ENCODE measurements at places on chromosomes 13 and 19.

GRCh38 chr13:73481886-73482445 is 423.2 kb downstream of the KLF5 start:
- no peak for DNase-seq

DNA sequence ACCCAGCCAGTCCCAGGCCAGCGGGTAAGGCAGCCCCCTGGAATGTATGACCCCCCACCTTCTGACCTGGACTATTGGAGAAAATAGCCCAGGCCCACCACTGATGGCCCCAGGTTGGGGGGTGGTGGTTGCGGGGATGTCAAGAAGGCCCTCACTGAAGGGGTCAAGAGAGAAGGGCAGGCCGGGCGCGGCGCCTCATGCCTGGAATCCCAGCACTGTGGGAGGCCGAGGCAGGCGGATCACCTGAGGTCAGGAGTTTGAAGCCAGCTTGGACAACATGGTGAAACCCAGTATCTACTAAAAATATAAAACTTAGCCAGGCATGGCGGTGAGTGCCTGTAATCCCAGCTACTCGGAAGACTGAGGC is 1.5 kb upstream of the ADAMTSL5 start:
- DNase-seq, result no peak

GRCh38 chr13:29835280-29836061 is 14.9 kb downstream of the UBL3 start:
- DNase-seq, result no peak

- DNase-seq, result no peak
Observed at GRCh38 chr19:48135411-48135810, 24.8 kb upstream of the PLA2G4C start.

DNA sequence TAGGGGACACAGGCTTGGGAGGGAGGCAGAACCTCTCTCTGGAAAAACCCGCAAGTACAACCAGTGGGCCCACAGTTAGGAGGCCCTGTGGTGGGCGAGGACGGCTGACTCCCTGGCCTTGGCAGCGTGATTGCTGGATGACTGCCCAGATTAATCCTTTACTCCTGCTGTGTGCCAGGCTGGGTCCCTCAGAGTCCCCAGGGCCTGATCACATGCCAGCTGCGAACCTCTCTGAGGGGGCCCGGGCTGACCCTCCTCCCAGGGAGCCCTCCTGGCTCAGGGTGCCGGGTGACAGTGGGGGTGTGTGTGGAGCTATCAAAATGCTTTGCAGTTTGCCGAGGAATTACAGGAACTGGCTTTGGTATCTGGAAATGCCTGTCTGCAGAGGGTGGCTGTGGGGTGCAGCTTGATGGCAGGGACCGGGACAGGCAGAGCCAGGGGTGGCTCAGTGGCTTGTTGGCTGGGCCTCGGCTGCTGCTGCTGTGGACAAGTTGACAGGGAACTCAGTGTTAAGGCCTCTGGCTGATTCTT is 48.9 kb downstream of the DNM2 start:
- DNase-seq, result no peak

DNA sequence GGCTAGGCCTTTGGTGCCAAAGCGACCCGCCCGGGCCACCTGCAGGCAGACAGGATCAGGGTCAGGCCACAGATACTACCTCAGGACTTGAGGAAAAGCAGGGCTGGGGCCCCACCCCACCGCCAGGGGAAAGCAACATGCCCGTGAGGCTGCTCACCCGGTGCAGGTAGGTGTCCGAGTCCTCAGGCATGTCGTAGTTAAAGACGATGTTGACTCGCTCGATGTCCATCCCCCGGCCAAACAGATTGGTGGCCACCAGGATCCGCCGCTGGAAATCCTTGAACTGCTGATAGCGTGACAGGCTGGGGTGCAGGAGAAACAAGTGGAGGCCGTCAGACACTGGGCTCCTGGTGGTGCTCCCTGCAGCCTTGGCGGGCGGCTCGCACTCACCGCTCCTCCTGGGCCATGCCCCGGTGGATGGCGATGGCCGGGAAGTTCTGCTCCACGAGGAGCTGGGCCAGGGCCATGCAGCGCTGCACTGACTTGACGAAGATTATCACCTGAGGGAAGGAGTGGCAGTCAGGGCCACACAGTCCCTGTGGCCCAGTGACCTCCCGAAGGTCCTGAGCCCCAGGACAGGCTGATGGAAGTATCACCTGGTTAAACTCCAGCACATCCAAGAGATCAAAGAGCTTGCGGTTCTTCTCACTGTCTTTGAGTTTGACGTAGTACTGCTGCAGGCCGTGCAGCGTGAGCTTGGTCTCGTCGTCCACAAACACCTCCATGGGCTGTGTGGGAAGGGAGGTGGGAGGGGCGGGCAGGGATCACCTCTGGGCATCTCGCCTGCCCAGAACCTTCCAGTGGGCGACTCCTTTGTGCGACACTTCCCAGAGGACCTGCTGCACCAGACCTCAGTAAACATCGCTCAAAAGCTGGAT is 9.8 kb downstream of the DDX39A start:
- DNase-seq, result no peak
